ENCODE measurements at places on chromosomes 2 and 18.

- DNase-seq: no peak
Measured at GRCh38 chr2:127218812-127219170, 1.3 kb downstream of the CYP27C1 start.

DNA sequence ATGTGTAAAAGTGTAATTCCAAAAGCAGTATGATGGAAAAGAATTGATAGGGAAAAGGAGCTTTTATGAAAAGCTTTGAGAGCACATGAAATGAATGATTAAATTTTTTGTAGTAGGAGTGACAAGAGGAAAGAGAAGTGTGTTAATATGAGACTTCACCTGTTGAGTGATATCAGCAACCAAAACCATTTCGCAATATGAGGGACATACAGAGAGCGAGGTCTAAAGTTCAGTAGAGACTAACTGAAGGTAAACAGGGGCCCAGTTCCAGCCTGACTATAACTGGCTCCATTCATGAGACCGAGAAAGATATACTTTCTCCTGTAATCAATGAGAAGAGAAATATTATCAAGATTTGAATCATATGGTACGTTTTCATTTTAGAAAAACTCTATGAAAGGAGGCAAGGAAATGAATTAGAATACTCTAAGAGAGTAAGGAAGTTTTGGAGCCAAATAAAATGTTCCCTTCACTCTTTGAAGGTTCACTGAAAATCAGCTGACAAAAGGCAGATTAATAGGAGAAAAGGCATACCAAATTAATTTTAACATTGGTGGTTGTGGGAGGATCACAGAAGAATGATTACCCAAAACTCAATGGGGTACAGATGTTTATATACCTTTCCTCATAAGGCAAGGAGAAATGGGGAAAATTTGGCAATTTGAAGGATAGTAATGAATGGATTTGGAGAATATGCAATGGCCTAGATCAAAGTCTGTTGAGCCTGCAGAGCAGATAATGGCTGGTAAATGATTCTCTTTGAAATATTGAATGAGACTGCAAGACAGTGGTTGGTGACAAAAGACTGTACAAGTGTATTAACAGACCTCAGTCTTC lies 932.2 kb downstream of the TDRD15 start:
- no peak for DNase-seq

GRCh38 chr2:240254337-240255164 lies 114.1 kb upstream of the OTOS start:
- no peak for DNase-seq

GRCh38 chr2:143226714-143227541 lies 97.7 kb downstream of the ARHGAP15 start:
- no peak for DNase-seq

GRCh38 chr2:219516888-219517287 lies 2.6 kb downstream of the ASIC4 start:
- no peak for DNase-seq

DNA sequence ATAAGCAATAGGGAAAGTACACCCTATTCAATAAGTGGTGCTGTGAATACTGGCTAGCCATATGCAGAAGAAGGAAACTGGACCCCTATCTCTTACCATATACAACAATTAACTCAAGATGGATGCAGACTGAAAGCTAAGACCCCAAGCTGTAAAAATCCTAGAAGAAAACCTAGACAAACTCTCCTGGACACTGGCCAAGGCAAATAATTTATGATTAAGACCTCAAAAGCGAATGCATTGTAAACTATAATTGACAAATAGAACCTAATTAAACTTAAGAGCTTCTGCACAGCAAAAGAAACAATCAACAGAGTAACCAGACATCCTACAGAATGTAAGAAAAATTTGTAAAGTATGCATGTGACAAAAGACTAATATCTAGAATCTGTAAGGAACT lies 41.1 kb upstream of the ASXL3 start:
- no peak for DNase-seq
